ENCODE measurements at places on chromosomes 3 and 15.

DNA sequence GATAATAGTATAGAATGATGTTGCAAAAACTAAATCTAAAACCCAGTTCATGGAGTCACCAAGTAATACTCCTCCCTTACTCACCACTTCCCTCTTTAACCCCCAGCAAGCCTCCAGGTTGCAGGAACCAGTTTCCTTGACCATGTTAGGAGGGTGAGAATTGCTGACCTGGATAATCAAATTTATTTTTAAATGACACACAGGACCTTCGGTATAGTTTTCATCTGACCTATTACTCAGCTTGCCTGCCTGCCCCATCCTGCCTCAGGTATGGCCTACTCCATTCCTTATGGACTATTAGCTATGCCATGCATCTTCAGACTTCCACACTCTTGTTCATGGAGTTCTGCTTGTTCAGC, 883 bp downstream of the RTP4 start:
- DNase-seq = no peak

DNA sequence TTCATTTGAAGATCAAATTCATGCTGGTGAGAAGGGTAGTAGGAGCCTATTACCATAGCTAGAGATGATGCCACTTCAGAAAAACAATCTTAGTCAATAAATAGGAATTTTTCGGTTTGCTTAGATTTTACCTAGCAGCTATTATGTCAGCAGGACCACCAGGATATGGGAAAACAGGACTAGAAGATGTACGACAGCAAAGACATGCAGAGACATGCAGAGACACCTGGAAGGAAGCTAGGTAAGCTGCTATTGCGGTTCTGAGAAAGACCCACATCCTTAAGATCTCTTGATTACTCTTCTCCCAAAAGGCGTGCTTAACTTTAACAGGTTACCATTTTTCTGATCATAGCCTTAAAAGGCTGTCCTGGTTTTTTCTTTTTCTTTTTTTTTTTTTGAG, 64.8 kb upstream of the THSD4 start:
- DNase-seq = no peak

DNA sequence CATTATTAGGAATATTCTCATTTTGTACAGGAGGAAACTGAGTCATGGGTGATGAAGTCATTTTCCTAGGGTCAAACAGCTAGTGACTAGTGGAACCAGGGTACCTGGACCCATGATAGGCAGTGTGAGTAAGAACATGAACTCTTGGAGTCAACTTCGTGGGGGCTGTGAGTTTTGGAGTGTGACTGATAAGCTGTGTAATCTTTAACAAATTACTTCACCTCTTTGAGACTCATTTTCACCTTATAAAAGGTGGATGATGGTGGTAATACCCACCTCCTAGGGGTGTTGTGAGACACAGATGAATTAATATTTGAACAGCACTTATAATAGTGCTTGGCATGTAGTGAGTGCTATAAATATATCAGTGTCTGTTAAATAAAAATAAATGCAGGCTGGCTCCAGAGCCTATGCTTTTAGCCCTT, 9.1 kb downstream of the SEMA6D start:
- no peak for DNase-seq

DNA sequence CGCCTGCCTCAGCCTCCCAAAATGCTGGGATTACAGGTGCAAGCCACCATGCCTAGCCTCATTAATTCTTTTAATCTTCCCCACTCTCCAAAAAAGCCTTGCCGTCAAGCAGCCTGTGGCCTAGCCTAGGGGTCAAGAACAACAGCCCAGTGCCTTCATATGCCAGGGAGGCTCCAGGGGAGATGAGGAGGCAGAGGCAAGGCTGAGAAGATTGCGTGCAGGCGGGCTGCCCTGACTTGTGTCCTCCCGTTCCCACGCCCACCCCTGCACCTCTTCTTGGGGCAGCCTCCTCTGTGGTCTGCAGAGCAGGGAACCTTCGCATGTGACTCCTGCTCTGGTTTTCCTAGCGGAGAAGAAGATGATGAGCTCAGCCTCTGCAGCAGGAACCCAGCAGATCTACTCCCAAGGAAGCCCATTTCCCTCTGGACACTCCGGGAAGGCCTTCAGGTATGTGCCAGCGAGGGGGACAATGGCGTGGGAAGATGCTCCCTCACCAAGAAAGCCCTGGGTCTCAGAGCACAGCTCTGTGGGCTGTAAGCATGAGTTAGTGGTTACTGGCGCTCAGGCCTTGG, 118.5 kb upstream of the ABHD17C start:
- DNase-seq = no peak

DNA sequence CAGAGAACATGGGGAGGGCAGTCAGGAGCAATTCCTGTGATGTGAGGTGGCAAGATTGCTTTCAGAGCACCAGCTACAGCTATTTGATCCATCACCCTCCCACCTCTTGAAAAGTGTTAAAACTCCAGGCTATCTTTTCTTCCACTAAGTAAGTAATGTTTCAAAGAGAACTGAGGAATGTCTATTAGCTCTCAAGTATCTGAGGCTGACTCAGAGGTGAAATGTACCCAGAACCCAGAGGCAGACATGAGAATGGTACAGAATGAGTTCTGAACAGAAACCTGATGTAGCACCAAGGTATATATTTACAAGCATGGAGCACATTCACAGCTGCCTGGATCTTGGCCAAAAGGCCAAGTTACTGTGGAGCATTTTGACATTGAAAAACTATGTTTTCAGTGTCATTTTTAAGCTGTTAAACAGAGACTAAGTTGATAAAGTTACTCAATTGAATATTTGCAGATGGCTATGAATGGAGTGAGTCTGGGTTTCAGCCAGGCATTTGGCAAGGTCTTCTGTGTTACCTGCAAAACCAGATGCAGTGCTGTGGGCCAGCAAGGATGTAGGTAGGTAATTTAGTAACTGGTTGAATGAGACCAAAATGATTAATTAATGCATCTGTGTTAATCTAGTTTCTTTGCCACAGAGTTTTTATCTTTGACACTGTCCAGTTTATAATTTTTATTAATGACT, 227.7 kb upstream of the CD96 start:
- peak; percentile 24 for DNase-seq

DNA sequence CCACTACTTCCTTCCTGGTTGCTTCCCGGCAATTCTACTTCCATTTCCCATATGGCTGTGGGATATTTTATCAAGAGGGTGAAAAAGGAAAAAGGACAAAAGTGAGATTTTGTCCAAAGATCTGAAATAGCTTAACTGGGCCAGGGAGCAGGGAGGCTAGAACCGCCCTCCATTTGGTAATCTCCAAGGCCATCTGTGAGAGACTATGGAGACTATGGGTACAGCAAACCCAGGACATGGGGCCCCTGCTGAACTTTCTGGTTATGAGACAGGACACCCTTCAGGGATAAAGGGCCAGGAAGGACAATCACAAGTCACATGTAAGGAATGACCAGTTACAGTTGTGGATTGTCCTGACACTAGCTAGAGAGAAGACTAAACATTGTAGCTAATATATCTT, 24.3 kb downstream of the ZSCAN2 start:
- no peak for DNase-seq

- no peak for DNase-seq
Observed at GRCh38 chr15:75947092-75947491, 43.4 kb downstream of the FBXO22 start.

- no peak for DNase-seq
Observed at GRCh38 chr3:195208183-195208582, 62.8 kb downstream of the XXYLT1 start.

DNA sequence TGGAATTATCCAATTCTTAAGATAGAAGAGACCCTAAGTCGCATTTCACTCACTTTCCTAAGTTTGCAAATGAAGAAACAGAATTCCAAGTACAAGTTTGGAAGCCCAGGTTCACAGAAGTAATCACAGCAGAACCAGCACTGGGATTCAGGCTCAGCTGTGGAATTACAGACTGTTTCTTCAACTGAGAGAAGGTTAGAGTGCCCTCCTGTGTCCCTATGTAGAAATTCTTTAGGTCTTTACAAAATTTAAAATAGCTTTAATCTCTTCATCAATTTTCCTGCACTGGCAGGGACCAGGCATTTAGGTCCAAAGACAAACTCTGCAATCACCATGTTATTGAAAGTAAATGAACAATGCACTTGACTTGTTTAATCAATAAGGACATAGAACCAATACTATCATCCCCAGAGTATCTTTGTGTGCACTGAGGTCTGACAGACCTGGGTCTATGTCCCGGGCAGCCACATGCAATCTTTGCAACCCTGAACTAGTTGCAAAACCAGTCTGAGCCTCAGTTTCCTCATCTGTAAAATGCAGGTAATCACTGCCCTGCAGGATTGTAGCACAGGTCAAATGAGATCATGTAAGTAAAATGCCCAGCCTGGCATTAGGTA, 96.3 kb upstream of the ZBED2 start:
- peak; percentile 69 for DNase-seq

DNA sequence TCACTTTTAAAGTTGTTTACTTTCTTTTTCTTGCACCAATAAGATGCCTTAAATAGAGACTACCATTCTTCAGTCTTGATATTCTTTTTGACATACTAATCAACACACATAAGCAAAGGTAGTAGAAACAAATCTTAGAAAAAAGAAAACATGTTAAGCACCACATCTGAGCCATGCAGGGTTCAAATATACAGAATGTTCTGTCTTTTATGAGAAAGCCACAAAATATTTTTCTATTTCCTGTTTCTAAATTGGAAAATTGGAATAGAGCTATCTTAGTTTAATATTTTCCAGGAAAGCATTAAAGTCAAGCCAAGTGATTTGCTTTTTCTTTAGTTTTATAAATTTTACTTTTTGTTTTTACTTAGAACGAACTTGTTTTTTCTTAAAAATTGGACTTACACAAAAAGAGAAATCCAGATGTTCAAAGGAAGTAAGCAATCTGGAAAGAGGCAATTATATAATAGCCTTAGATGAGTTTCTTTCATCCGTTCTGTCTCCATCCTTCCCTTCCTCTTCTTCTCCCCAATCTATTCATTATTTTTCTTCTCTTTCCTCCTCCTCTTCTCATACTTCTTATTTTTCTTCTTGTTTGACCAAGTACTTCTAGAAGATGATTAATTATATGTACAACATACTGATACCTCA, 731.7 kb downstream of the SQOR start:
- no peak for DNase-seq

DNA sequence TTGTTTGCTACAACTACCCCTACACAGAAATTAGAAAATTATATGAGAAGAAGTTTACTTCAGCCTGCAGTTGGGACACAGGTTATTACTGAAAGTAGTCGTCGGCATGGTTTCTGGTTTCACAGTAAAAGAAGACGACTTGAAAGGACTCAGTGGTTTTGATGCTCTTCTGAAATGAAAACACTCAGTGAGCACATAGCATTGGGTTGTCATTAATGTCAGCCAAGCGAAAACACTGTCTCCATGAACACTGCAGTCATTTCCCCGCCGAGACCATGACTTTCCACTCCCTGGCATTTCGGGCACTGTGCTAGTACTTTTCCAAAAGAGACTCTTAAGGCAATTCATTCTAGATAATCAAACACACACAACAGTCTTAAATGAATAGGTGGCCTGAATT, 69.2 kb upstream of the ICE2 start:
- no peak for DNase-seq

DNA sequence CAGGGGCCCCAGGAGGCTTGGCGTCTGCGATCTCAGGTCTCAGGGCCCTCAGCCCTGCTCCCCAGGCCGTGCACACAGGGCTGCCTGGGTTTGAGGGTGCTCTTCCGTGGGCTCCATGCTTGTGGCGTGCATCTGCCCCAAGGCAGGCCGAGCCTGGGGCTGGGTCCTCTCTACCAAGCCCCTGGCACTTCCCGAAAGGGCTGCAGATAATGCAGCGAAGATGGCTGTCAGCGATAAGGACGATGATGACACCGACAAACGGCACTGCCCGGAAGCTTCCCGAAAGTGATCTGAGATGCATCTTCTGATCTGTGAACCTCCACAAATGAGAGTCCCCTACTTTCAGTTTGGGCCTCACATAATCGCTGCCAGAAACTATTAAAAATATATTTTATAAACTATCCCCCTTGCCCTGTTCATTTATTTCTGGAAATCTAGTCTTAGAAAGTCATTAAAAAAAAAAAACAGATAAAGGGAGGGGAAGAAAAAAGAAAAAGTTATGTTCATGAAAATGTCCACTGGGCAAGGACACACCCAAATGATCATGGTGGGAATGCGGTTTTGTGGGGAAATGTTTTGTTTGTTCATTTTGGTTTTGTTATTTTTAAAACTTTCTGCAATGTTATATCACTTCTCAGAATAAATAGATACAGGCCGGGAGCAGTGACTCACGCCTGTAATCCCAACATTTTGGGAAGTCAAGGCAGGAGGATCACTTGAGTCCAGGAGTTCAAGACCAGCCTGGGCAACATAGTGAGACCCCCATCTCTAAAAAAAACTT, 51.5 kb downstream of the RPN1 start:
- DNase-seq = no peak

GRCh38 chr3:62873451-62873760, 1.8 kb downstream of the CADPS start:
- DNase-seq = no peak

DNA sequence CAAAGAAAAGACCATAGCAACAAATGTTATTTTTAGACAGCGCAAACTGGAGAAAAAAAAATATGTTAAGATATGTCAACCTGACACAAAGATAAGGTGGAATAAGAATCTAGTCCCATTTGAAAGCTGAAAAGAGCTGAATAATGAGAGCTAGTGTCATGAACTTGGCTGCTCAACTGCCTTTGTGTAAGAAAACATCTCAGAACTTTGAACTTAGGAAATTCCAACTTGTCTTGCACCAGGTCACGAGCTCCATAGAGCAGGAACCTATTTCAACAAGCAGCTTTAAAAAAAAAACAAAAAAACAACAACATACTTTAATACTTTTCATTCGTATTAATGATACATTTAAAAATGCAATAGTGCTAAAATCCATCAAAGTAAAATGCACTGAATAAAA, 79.5 kb downstream of the ZNF280D start:
- DNase-seq = peak; percentile 7

- no peak for DNase-seq
Observed at GRCh38 chr3:107925851-107926250, 165.0 kb downstream of the CD47 start.

GRCh38 chr3:12300137-12300536, 11.3 kb downstream of the PPARG start:
- no peak for DNase-seq

- DNase-seq = peak; percentile 54
Observed at GRCh38 chr3:25663347-25663868, 1.3 kb downstream of the TOP2B start.

DNA sequence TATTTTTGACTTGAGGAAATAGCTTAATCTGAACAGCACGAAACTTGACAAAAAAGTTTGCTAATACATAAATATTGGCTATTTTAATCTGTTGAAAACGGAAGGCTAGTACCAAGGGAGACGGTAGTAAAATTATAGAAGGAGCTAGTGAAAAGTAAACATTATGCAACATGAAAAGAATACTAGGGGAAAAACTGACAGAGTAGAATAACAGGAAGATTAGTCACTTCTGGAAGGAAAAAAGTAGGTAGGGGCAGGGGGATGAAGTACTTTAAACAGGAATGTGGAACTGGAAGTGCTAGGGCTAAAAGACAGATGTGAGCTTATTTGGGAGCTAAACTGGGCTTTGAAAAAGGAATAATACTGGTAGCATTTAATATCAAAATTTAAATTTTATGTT, 60.1 kb downstream of the MBNL1 start:
- no peak for DNase-seq

GRCh38 chr15:98770984-98771383, 122.6 kb downstream of the IGF1R start:
- DNase-seq = no peak
